ENCODE measurements at places on chromosomes 7 and 10.

GRCh38 chr10:122034149-122034756 is 45.3 kb downstream of the TACC2 start:
- DNase-seq = peak; percentile 38

GRCh38 chr10:9302140-9302746 is 1247.8 kb downstream of the GATA3 start:
- peak; percentile 32 for DNase-seq

GRCh38 chr10:79226391-79227245 is 120.7 kb upstream of the PPIF start:
- no peak for DNase-seq

GRCh38 chr7:35889870-35890269 is 89.0 kb downstream of the SEPTIN7 start:
- no peak for DNase-seq

DNA sequence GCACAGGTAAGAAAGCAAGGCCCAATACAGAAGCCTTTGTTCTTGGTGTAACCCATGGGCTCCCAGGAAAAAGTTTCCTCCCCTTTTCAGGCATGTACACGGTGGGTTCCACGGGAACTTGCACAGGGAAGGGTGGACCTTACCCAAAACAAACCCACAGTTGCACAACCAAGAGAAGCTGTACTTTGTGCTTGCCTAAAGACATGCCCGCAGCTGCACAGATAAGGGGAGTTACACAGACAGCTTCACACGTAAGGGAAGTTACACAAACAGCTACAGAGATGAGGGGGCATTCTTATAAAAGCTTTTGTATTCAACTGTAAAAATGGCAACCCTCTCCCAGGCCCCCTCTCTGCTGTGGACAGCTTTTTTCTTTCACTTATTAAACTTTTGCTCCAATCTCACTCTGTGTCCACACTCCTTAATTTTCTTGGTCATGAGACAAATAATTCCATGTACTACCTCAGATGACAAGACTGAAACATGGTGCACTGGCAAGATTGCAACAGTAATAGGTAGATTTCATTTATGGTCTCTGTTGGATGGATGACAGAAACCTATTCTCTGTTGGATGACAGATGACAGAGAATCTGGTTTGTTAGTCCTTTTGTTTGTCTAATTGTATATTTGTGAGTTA is 72.9 kb downstream of the ATE1 start:
- no peak for DNase-seq

DNA sequence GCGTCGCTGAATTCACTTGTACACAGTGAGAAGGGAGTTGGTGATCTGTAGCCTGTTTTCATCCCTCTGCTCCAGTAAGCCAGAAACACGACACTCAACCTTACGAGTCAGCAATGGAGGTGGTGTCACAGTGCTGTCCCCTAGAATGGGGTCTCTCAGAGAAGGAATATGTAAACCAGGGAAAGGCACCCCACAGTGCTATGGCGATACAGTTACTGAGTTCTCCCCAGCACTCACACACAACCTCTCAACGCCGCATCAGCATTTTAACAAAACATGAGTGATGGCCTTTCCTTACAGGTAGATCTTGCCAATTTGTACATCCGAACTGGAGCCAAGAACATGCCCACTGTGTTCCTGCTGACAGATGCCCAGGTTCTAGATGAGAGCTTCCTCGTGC is 196.3 kb downstream of the CDCA7L start:
- no peak for DNase-seq

DNA sequence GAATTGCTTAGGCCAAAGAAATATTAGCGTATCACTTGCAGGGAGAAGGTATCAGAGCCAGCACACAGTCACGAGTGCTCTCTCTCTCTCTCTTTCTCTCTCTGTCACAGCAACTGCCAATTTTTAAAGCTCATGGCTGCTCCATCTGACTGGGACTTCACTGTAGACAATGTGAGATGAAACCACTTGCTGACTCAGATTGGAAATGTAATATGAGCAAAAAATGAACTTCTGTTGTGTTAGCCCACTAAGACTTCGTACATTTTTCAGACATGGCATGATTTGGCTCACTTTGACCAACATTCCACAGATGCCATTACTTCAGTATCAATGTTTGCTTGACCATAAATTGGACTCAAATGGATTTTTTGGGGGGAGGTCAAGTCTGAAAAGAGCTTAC is 68.1 kb downstream of the DGKB start:
- no peak for DNase-seq

Data from AG20443 (cell line).